T-helper 2 cell (primary cell): ENCODE measurements at places on chromosomes 13 and 19.
A peak's percentile ranks its signal among the peaks of the same experiment; 100 is the strongest.

- DNase-seq: no peak
Observed at GRCh38 chr13:59674616-59675015, 489.1 kb downstream of the DIAPH3 start.

GRCh38 chr13:113209336-113209758 is at the start of gene CUL4A:
Gene CUL4A (plus strand): TSS chr13:113209613. CDS start chr13:113209628, 15 bp downstream.
- peak; percentile 66 for DNase-seq

- DNase-seq: no peak
Observed at GRCh38 chr13:44763615-44764301, 187.6 kb upstream of the TSC22D1 start.

- no peak for DNase-seq
Observed at GRCh38 chr13:100522618-100523309, 65.8 kb downstream of the GGACT start.

DNA sequence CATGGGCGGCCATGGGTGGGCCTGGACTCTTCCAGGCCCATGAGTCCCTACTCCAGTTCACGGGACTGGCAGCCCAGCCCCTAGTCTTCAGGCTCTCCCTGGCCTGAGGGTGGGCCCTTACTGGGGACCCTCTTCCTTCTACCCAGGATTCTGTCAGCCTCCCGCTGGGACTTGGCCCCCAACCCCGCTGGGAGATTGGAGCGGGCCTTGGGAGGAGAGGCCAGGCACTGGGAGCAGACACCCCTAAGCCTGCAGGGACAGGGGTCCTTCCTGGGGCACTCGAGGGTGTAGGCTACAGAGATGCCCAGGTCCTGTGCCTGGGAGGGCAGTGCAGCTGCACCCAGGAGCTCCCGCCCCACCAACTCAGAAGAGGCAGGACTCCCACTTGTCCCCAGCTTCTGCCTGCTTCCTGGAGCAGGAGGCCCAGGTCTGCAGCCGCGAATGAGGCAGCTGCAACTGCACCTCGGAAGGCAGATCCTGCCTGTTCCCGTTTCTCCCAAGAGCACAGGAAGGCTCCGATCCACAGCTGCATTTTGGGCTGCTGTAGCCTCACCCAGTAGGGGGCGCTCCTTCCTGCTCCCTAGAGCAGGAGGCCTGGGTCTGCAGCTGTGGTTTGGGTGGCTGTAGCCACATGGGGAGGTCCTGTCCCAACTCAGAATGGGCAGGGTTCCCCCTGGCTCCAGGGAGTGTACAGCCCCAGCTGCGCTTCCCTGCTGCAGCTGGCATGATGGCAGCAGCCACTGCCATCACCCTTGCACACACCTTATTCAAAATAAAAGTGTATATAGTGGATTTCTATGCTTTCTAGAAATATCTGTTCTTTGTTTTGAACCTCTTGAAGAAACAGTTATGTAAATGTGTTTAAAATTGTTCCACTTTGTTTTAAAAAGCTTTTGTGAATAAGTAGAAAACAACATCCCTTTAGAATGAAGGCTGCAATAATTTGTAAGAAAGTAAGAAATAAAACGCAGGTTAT is 46.8 kb downstream of the TEX26 start:
- no peak for DNase-seq

DNA sequence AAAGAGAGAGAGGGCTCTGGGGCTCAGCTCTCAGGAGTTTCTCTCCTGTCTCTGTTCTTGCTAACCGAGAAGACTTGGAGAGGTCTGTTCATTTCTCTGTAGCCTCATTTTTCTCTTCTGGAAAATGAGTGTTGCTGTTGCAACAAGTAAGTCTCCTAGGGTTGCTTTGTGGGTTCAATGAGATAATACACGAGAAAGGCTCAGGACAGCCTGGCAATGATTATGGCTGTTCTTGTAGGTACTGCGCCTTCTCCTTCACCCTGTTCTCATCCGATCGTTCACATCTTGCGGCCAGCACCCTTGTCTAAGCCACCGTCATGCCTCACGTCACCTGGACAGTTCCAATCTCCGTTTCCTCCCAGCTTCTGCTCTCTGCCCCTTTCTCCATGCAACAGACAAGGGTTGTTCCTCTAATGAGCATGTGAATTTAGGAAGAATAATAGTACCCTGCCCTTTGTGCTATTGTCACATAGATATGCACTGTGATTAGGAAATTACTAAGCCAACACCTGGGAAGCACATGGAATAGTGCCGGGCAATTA is 4.2 kb downstream of the C5AR1 start:
- no peak for DNase-seq

GRCh38 chr13:94053986-94054593 is 425.4 kb downstream of the DCT start:
- DNase-seq: peak; percentile 4

GRCh38 chr19:4134351-4134750 is 10.4 kb upstream of the MAP2K2 start:
- DNase-seq: no peak

- DNase-seq: no peak
Observed at GRCh38 chr13:98187155-98187964, 10.3 kb upstream of the RNF113B start.

DNA sequence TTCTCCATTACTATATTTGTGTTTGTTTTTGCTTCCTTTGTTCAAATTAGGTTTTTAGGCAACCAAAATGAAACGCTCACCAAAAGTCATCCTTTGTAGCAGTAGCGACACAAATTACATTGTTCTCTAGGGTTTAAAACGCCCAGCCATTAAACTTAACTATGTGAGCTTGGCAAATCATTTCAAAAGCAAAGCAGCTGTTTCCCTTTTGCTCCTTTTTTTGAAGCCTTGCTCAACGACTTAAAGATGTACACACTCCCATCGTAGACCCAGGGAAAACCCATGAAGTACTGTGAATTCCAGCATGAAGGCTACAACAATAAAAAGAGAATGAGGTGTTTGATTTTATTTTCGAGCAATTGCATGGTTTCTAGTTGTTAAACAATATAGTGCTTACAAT is 106.7 kb downstream of the RAP2A start:
- DNase-seq: no peak

DNA sequence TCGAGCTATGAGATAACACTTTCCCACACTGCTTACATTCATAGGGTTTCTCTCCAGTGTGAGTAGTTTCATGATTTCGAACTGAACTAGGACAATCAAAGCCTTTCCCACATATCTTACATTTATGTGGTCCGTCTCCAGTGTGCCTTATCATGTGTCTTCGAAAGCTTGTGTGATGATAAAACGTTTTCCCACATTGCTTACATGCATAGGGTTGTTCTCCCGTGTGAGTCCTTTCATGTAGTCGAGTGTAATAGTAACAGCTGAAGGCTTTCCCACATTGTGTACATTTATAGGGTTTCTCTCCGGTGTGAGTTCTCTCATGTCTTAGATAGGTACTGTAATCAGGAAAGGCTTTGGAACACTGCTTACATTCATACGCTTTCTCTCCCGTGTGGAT is 16.3 kb downstream of the ZNF823 start:
- DNase-seq: no peak

DNA sequence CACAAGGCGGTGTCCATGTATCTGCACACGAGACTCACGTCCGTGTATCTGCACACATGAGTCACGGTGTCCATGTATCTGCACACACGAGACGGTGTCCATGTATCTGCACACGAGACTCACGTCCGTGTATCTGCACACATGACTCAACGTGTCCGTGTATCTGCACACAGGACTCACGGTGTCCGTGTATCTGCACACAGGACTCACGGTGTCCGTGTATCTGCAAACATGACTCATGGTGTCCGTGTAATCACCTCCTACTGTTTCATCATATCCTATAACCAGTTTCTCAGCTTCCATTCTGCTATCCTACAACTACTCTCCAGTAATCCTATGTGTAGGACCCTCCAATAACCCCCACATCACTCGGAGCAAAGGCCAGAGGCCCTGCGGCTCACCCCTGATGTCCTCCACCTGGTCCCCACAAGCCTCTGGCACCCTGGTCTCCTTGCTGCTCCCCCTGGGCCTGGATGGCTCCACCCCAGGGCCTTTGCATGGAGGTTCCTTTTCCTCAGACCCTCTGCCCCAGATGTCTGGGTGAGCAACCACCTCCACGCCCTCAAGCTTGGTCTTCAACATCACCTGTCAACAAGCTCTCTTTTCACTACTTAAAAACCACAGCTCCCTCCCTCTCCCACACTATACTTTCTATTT is 2.5 kb upstream of the TMEM255B start:
- no peak for DNase-seq

- no peak for DNase-seq
Observed at GRCh38 chr13:50133358-50133953, 118.2 kb downstream of the KCNRG start.

DNA sequence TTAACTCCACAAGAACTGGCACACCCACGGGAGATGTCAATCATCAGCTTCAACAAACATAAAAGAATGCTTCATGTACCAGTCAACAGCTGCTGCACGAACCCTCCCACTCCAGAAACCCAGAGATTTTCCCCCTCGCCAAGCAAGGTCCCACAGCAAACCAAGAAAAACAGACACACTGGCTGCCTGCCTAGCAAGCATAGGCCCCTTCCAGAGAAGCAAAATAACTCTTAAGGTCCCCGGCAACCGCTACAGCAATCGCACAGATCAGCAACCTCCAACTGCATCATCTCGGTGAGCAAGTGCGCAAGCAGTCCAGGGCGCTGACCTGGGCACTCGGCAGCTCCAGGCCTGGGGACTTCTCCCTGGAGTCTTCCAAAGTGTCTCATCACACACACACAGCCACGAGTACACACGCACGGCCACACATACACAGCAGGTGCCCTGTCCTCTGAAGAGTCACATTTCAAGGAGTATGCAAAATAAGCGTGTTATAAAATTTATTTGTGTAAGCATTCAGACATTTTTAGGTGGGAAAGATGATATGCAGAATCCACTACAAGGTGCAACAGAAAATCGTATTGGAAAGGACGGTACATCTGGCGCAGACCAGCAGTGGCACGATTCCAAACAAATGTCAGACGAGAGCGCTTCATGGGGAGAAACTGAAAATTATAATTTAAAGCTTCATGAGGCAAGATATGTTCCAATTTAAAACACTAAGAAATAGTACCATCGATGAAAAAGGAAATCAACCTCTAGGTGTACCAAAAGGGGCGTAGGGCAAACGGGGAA is 125.0 kb downstream of the STK24 start:
- DNase-seq: no peak

DNA sequence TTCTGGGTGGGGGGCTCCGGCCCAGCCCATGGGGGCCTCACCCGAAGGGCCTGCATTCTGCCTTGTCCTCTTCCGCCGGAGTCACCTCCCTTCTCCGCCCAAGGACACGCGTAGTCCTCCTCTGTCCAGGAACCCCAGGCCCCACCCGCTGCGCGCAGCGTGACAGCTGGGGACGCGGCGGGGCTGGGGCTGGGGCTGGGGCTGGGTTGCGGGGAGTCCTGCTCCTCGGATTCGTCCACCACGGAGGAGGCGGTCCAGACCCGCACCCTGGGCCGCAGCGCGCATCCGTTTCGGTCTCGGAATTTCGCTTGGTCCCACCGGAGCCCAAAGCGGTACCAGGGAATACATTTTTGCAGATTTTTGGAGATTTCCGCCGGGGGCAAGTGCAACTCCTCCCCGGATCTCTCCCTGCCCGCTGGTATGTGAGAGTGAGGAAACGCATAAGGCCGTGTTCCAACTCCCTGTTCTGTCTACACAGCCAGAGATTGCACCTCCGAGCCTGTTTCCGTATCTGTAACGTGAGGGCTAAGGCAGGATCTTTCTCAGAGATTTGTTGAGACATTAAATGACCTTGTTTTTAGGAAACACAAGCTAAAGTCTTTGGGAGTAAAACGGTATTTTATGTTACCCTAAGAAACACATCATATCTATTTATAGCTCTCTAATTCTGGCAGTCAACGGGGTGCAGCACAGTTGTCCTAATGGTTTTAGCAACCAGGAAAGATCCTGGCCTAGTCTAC is at the start of gene COX7A1:
Gene COX7A1 (minus strand): TSS at position 96 of the 740 bp plus-strand sequence. CDS start 40 bp downstream, at position 56.
- DNase-seq: no peak

DNA sequence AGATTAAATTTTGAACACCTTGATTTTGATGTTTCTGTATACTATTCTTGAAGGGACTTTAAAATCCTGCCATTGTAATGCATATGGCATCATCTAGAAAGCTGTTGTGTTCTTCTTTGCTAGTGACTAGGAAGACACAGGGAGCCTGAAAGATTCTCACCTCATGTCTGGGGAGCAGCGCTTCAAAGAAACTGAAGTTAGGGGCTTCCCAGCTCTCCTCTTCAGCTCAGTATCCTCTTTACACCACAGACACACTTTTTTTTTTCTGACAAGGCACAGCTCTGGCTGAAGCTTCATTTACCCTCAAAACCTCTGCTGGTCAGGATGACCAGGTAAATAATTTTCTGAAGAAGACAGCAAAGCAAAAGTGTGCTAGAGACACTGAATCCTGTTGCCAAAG is 255.6 kb downstream of the ITGBL1 start:
- DNase-seq: no peak

DNA sequence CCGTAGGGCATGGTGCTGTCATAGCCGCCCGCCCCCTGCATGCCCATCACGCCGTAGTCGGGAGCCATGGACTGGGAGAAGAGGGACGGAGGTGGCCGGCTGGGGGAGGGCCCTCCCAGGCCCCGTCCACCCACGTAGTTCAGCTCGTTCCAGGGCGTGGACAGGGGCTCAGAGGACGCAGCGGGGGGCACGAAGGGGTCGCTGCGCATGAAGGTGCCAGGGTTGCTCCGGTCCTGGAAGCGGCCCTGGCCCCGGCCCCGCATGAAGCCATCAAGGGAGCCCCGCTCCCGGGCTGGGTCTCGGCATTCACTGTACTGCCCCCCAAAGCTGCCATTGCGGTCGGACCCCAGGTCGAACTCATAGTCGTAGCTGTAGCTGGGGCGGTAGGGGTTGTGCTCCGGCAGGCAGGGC is 6.7 kb downstream of the AKAP8 start:
- DNase-seq: no peak

GRCh38 chr19:16470911-16471811 is 609 bp downstream of the EPS15L1 start:
- DNase-seq: no peak

DNA sequence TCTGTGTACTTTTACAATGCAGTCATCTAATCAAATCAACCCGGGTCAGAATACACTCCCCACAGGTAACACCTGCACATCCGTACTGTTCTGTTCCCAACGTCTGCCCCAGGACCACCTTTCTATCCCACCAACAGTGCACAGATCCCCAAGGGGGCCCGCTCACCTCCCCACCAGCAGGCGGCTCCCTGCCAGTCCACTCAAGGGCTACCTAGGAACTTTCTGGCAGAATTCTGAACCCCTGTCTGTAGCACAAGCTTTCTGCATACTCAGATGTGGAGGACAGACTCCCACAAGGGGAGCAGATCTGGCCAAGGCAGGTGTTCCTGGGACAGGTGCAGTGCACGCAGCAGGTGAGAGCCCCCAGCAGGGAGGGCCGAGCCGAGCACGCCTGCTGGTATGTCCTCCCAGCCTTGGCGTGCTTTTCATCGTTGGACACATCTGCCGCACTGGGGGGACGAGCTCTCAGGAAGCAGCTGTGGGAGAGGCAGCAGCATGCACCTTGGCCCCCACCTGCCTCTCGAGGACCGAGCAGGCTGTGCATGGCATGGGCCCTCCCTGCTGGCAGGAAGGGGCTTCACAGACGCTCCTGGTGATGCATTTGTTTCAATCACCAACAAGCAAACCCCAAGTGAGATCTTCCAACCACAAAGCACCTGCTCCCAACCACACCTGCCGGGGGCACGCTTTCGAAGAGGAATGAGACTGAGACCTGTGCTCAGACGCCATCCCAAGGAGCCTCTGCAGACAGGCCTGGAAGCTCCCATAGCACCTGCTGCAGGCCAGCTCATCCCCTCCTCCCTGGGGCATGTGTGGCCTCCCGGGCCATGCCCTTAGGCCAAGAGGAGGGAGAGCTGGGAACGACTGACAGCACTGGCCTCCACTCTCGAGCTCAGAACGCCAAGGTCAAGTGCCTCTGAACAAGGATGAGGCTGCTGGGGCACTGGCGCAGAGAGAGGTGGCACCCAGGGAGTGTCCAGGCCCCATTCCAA is 35.9 kb downstream of the RAB20 start:
- DNase-seq: no peak

GRCh38 chr19:30450835-30451321 is 78.7 kb downstream of the ZNF536 start:
- no peak for DNase-seq
